ENCODE measurements at places on chromosomes 5 and 9.

- DNase-seq = no peak
Measured at GRCh38 chr5:178449163-178450070, 140.8 kb downstream of the COL23A1 start.

DNA sequence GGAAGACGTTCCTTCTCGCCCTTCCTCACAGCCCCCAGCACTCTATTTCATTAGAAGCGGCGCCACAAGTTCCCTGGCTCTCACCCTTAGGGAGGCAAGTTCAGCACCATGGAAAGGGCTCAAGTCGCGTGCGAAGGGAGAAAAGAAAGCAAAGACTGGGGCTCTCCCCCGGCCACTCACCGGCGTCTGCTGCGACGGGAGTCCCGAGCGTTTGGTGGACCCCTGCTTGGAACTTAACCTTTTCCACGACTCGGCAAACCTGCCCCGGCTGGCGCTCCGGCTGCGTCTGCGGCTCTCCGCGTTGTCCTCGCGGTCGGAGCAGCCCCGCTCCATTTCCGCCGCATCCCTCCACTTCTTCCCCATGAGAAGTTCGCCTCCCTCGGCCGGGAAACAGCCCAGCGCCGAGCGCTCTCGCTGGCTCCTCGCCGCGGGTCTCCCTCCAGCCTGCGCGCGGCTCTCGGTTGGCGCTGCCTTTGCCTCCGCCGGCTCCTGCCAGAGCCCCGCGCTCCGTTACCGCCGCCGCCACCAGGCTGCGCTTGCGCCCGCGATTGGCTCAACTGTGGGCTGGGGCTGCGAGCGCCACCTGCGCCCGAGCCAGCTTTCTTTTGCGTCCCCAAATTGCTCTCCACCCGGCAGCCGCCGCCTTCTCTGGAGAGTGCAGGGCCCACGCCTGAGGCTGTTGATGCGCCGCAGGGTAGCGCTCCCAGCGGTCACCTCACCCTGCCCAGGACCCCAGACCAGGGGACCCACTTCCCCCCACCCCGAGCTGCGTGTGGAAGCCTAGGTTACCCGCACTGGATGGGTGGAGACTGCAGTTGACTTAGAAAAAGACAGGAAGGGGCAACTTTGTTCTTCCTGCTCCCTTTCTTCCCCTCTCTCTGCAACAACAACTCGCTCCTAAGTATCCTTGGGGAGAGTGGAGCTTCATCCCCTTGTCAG, 321.6 kb downstream of the CEMIP2 start:
- peak; percentile 0 for DNase-seq

DNA sequence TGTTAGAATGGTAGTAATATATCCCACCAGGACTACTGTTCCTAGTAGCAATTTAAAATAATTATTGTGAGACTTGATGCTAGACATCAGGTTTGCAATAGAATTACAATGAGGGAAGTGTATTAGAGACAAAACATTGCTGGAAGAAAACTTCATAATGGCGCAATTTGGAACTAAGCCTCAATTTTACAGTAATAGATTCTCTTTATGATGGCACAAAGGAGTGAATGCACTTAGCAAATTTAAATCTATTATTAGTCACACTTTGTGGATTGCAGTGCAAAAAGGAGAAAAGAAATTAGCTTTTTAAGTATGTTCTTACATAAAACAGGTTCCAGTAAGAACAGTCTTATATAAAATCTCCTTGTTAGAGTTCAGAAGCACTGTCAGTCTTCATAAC, 358.3 kb downstream of the KIAA0825 start:
- DNase-seq = no peak

DNA sequence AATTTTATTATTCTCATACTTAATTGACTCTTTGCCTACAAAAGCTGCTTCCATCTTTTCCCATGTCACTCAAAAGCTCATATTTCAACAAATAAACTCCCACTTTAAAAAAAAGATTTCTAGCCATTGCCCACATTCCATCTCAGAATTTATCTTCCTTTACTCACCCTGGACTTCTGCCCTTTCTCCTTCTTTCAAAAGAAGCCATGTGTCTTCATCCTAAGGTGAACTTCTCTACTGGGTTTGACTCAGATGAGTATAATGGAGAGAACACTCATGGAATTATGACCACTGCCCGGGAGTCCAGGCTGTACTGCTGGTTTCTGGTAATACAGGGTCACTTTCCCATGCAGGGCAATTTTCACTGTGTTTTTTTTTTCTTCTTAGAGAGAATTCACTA, 548.5 kb upstream of the ZNF462 start:
- no peak for DNase-seq

DNA sequence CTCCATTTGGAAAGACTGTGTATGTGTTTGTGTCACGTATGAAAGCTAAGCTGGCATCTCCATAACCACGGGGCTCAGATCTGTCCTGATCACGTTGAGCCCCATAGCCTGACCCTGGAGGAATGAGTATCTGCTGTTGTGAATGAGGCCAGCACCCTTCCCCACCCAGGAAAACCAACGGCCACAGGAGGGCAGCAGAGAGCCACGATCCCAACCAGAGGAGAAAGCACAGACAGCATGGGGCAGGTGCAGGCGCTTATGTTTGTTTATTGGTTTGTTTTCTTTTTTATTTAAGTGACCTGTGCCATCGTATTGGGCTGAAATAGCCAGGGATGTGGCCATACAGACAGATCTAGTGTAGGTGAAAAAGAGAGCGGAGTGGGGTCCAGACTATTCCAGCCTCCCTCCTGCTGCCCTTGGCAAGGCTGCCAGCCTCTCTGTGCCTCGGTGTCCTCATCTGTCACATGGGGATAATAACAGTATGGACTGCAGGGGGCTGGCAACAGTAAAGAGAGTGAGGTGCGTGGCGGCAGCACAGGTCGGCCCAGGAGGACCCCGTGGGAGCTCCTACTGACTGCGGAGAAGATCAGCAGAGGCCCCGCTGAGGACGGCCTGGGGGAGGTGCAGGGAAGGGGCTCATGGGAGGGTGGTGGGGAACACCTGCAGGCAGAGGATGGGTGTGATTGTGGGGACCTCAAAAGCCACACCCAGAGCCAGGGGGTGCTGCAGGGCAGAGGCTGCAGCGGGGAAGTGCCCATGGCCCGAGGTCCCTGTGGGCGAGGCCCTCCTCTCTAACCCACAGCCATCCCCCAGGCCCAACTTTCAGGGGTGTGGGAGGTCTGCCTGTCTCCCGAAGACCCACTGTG, 12.1 kb downstream of the OR2V2 start:
- peak; percentile 84 for DNase-seq

Measured in CD4-positive, alpha-beta T cell treated with Interferon gamma for 1 hour (primary cell).